ENCODE measurements at places on chromosomes 7 and 10. TPM values are rescaled to one million over a fixed set of nuclear protein-coding genes. Genes with fewer than 3 reads are reported as not detected.

Gene TYW1B
- total RNA-seq: 4.1 TPM

Gene WEE2
- 0.49 TPM for total RNA-seq

- ATAC-seq: no peak
These were observed 681.9 kb downstream of the GRM8 start for GRCh38 chr7:126570845-126571244.

DNA sequence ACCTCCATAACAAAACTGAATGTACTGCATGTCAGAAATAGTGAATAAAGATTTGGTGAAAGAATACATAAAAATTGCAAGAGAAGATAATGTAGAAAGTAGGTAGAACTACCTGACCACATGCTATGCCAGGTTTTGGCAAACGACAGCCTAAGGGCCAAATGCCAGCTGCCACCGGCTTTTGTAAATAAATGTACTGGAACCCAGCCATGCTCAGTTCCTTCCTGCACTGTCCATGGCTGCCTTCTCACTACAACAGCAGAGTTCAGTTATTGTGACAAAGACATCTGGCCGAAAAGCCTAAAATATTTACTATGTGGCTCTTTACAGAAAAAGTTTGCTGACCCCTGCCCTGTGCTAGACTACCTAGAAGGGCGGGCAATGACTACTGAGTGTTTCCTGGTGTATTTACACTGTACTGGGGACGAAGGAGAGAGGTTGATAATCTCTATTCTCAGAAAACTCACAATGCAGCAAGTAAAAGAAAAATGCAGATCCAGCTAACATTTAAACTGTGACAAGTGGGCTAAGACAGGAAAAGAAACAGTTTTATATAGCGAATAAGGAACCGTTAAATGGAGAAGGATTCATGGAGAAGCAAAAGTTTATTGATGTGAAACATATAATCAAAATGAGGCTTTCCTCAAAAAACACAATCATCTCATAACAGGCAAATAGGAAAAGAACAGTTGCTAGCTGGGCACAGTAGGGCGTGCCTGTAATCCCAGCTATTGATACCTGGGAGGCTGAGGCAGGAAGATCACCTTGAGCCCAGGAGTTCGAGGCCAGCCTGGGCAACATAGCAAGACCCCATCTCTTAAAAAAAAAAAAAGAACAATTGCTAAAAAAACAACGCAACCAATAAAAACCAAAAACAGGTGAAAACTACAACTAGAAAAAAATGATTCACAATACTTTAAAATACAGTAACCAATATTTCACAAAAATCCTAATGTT, 13.7 kb downstream of the KIN start:
- ATAC-seq: no peak

Gene LRRN3
- total RNA-seq: 54.3 TPM

DNA sequence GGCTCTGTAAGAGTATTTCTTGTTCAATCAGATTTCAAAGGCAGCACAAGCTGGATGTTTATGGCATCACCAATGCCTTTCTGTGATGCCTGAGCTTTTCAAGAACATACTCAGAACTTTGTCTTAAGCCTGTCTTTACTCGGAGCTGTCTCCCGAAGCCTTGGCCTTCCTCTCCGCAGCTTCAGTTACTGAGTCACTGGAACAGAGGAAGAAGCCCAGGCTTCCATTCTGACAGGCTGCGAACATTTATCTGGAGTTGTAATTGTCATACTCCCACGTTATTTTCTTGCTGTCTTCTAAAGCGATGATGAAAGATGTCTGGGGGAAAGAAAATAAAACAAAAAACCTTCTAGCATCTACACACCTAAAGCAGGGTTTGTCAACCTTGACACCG, 43.9 kb downstream of the GRK5 start:
- no peak for ATAC-seq

- no peak for ATAC-seq
These were observed 80.1 kb downstream of the FRMD4A start for GRCh38 chr10:14250496-14251076.

DNA sequence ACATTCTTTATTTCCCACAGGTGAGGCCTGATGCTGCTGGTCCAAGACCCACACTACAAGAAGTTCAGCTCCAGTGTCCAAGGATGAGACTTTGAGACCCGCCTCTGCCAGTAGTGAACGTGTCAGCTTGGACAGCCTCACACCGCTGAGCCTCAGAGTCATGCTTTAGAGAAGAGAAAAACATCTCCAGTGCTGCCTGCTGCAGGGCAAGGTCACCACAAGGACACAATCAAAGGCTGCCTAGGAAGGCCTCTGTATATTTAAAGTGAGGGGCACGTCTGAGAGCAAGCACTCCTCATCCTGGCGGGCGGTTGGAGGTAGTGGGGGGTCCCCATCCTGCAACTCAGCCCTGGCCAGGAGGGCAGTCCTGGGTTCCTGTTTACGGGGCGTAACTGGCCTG, 19.3 kb downstream of the FGFR2 start:
- ATAC-seq: no peak

GRCh38 chr7:66326501-66327215, 121.5 kb downstream of the TPST1 start:
- no peak for ATAC-seq

DNA sequence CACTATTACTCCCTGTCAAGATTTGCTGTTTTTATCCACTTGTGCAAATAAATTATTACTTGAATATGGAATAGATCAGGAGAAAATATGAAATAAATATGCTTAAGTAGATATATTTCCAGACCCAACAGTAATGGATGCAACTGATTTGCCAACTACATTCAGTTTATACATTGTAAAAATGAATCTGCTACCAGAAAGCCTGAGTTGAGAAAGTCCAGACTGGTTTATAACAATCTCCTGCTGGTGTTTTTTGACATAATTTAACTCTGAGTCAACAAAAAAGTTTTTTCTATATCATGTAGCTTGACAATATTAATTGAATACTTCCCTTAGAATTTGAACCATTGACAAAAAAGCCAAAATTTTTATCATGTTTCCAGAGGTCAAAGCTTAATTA, 265.8 kb upstream of the SEMA3D start:
- no peak for ATAC-seq

Gene GNAT3
- total RNA-seq: not detected

GRCh38 chr7:108079648-108080591, 50.2 kb downstream of the LAMB4 start:
- ATAC-seq: peak; percentile 46

DNA sequence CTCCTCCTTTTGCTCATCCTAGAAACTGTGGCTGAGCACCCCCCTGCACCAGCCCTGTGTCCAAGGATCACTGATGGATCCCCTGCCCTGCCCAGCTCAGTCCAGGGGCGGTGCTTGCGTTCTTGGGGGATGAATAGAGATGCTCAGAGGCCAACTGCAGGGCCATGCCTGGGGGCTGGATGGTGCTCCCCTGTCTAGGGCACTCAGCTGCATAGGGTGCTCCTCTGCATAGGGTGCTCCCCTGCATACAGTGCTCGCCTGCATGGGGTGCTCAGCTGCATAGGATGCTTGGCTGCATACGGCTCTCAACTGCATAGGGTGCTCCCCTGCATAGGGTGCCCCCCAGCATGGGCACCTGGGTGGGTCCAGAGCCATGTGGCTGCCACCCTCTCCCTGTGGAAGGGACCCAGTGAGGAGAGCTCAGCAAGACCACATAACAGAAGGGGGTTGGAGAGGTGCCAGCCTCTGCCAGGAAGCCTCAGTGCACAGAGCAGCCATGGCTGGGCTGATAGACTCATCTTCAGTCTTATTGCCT, 95.0 kb downstream of the BMS1 start:
- ATAC-seq: no peak

DNA sequence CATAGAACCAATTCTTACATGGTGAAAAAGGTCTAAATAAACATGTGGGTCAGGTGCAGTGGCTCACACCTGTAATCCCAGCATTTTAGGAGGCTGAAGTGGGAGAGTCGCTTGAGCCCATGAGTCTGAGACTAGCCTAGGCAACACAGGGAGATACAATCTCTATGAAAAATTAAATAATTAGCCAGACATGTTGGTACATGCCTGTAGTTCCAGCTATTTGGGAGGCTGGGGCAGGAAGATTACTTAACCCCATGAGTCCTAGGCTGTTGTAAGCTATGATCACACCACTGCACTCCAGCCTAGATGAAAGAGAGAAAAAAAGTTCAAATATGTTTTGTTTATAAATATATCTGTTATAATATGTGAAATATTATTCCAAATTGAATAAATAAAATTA, 643.6 kb downstream of the IPMK start:
- peak; percentile 40 for ATAC-seq

DNA sequence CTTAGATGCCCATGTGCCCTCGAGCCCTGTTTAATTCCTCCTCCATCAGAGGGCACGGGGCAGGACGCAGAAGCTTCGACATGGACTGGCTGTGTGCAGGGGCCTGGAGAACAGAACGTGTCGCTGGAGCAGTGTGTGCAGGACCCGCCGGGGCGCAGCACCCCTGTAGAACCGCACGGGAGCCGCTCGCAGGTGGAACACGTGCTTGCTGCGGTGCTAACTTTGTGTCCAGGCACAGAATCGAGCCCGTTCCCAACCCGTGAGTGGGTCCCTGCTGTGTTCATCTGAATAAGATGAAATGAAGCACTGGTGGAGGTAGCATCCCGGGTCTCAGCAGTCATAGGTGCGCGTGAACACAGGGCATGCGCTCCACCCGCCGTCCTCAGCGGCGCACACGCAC, 116.9 kb downstream of the WDR37 start:
- ATAC-seq: no peak

- peak; percentile 43 for ATAC-seq
These were observed 5.1 kb downstream of the TLX1 start for GRCh38 chr10:101136007-101136707.

- ATAC-seq: no peak
These were observed 12.8 kb upstream of the FMC1 start for GRCh38 chr7:139328375-139328774.

Gene MYL7
- total RNA-seq: not detected

GRCh38 chr7:37295401-37295800, 153.3 kb downstream of the ELMO1 start:
- no peak for ATAC-seq

Gene KNDC1
- 0.93 TPM for total RNA-seq

Gene NRF1
- 10.4 TPM for total RNA-seq

GRCh38 chr7:21412957-21413356, 14.9 kb upstream of the SP4 start:
- ATAC-seq: no peak

Gene TRIM50
- total RNA-seq: not detected

GRCh38 chr10:58177362-58177947, 90.2 kb downstream of the IPMK start:
- no peak for ATAC-seq

DNA sequence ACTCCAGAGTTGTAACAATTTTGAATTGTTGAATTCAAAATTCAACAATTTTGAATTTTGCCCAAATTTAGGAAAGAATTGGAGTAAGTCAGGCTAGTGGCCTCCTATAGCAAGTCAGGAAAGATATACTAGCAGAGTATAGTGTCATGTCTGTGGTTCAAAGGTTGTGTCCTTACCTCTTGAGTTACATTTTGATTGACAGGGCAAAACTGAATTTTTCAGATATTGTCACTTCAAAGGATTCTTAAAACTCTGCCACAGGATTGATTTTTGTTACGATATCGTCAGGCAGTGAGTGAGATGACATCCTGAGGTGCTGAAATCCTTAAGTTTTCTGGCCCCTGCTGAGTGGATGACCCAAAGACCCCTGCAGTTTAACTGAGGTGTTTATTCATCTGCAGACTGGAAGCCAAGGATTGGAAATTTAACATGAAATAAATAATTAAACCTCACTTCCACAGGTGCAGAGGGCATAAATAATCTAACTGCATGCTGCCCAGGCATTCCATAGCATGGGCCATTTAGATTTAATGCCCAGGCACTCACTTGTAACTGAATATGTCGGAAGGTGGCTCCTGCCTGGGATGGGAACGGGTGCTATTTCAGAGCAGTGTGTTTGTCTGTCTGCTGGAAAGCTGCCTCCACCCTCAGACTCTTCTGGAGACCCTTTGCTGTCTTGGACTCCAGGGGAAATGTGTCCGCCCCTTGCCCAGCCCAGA, 50.8 kb downstream of the RBM20 start:
- no peak for ATAC-seq

Gene KCNH2
- 36.0 TPM for total RNA-seq

DNA sequence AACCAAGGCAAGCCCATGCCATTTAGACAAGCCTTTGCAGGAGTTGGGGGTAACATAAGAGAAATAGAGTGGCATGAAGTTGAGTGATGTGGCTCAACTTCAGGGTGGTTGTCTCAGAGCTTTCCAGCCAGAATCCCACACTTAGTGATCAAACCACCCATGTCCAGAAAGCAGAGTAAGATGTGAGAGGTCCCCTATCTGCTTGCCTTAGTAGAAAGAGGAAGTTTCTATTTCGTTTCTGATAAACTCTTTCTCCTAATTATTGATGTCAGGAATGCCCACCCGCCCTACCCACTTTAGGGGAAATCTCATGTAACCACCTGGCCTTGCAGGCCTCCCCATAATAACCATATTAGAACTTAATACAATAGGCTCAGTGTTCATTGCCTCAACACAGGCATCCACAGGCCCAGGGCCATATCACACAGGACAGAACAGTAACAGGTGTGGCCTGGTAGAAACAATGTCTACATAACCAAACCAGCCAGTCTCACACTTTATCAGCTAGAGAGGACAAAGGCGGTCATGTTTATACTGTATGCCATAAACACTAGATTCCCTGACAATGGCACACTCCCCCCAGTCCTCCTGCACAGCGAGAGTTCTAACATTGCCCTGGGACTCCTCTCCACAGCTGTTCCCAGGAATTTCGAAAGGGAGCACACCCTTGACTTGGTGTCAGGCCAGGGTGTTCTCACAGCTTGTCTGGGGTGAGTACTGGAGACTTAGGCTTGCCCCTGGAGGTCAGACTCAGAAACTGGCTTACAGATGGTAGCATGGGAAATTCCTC, 364.4 kb downstream of the CXCL12 start:
- no peak for ATAC-seq

Gene GOLGA7B
- total RNA-seq: 0.91 TPM

Gene TEX47
- total RNA-seq: 0.44 TPM

DNA sequence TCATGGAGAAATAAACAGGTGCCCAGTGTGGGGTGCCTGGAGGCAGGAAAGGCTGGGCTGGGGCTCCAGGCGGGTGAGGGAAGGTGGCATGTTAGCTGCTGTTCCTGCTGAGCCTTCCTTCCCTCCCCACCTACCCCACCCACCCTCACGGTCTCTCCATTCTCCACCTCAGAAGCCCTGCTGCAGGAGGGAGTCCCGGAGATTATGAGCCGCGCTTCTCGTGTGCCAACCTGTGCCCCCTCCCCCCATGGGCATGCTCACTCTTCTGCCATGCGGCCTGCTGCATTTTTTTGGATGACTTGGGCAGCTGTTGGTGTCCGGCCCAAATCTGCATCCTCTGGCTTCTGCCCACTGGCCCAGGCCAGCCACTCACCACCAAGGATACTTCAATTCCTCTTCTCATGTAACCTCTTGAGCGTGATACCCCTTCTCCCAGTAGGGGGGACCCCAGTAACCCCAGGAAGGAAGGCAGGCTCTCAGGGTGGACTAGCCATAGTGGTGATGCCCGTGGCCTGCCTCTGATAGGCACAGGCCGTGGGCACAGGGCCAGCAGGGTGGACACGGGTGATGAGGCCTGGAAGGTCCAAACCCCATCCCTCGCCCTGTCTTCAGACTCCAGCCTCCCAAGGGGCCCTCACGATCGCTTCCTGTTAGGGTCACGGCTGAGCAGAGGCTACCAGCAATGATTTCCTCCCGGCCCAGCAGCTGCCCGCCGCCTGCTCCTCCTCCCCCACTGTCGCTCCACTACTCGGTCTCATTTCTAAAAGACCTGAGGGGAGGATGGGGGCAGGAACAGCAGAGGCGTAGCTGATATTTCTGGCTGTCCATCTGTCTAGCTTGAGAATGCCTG, 27.8 kb downstream of the UNC5B start:
- no peak for ATAC-seq
